Stimulated activated CD8-positive, alpha-beta memory T cell treated with anti-CD3 and anti-CD28 coated beads, Interleukin-15, amount 100 ng/mL, for 4 hours (primary cell): ENCODE measurements at places on chromosomes 12 and 14.

GRCh38 chr14:54918427-54918826 is 15.8 kb upstream of the GCH1 start:
- no peak for DNase-seq

DNA sequence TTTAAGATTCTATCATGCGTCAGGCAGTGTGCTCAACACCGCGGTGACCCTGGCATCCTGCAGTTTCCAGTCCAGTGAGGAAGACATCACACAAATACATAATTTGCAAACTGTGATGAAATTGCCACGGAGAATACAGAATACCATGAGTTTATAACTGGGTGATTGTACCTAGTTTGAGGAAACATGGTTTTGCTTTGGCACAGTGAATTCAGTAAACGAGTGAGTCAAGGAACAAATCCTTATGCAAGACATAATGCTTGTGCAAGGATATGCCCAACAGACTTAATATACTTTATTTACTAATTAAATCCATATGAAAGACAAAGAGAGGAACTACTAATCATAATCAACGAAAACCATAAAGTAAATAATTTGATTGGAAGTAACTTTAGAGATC is 311.8 kb upstream of the TMTC1 start:
- no peak for DNase-seq

GRCh38 chr12:126454581-126454980 is 1389.3 kb downstream of the AACS start:
- DNase-seq = no peak

GRCh38 chr12:19186722-19187661 is 57.5 kb downstream of the PLEKHA5 start:
- DNase-seq = no peak

- no peak for DNase-seq
These were observed 198.5 kb downstream of the ATP23 start for GRCh38 chr12:58139894-58140293.

- no peak for DNase-seq
These were observed 180.7 kb downstream of the PHLDA1 start for GRCh38 chr12:75850721-75851462.

DNA sequence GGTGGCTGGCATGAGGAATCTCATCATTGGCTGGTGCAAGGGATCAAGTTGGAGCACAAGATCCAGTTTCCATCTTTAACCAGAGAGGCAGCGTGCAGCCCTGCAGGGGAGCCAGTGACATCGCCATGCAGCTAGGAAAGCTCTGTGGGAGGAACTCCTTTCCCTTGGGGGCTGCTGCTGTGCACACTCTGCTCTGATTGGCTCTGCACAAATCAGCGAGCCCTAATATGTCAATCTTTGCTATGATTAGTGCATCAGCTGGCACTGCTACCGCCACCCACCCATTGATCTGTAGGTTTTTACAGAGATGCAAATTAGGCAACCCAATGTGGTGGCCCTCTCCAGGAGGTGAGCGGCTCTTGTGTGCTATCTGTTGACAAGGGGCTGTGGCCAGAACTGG is 262.6 kb downstream of the PCNX1 start:
- DNase-seq = no peak

- DNase-seq = no peak
These were observed 42.3 kb upstream of the EVL start for GRCh38 chr14:100022772-100023451.

GRCh38 chr14:54474232-54474793 is 14.5 kb downstream of the GMFB start:
- no peak for DNase-seq

DNA sequence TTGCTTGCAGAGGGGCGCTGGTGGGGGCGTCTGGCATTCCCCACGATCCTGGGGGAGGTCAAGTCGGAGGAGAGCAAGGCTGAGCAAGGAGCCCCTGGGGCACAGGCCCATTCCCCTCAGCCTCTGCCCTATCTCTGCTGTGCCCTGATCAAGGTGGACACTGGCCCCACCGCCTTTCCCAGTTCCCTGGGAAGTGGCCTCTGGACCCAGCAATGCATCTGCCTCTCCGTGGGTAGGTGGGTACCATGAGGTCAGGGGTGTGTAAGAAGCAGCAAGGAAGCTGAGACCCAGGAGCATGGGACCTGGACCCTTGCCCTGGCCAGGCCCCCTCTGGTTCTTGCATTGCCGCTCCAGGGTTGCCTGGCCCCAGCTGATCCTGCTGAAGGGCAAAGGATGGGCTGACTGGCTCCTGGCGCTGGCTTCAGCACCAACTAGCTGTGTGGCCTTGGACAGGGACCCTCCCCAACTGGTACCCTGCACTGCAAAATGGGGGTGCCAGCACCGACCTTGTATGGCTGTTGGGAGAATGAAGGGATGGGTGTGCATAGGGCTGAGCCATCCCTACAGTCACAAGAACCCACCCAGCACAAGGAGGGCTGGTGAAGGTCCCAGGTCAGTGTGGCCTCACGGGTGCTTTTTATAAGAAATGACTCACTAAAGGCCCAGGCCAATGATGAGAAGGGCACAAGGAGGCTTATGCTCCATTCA is 19.6 kb downstream of the SLC25A29 start:
- DNase-seq = no peak

GRCh38 chr14:101239065-101239464 is 322.2 kb upstream of the DIO3 start:
- DNase-seq = no peak
